Activated T-helper 1 cell treated with anti-CD3 and anti-CD28 coated beads, Interleukin-2, amount 50 U/mL, for 16 hours (primary cell): ENCODE measurements at places on chromosomes 2 and 18.

- DNase-seq = no peak
Measured at GRCh38 chr2:9415516-9416169, 7.7 kb downstream of the ITGB1BP1 start.

- no peak for DNase-seq
Measured at GRCh38 chr2:205682971-205683501, 735 bp downstream of the NRP2 start.

DNA sequence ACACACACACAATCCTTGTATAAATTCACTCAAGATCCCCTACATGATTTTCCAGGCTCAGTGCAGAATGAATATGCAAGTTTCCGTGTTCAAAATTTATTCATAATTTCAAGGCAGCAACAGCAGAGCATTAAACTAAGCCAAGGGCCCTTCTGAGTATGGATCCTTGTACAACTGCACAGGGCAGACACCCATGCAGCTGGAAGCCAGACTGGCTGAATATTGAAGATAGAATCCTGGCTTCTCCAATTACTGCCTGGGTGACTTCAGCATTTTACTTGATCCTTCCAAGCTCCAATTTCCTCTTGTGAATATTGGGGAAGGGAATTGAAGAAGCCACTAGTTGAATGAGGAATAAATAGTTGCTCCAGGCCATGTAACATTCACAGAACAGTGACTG, 267.9 kb upstream of the REG3G start:
- DNase-seq = no peak

DNA sequence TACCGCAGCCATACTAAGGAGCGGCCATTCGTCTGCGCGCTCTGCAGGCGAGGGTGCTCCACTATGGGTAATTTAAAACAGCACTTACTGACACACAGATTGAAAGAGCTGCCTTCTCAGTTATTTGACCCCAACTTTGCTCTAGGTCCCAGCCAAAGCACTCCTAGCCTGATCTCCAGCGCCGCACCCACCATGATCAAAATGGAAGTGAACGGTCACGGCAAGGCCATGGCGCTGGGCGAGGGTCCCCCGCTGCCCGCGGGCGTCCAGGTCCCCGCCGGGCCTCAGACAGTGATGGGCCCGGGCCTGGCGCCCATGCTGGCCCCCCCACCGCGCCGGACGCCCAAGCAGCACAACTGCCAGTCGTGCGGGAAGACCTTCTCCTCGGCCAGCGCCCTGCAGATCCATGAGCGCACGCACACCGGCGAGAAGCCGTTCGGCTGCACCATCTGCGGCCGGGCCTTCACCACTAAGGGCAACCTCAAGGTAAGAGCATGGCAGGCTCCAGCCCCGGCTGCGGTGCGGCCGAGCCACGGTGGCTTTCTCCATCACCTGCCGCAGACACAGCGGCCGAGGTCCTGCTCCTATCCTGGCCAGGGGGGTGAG, 15.5 kb downstream of the SALL3 start:
- DNase-seq = no peak

- no peak for DNase-seq
Measured at GRCh38 chr2:230582851-230583283, 129.8 kb upstream of the CAB39 start.
